ENCODE measurements at places on chromosomes 2 and 18. TPM values are rescaled to one million over a fixed set of nuclear protein-coding genes. Genes with fewer than 3 reads are reported as not detected.

Gene RIT2
- not detected for total RNA-seq

Gene KIF5C
- 26.8 TPM for total RNA-seq

Gene CERKL
- total RNA-seq = not detected

Gene STARD6
- total RNA-seq = not detected

Gene GALR1
- total RNA-seq = not detected

Gene VWC2L
- total RNA-seq = not detected

Gene PPP4R3B
- total RNA-seq = 53.4 TPM

Gene CACNB4
- total RNA-seq = 0.32 TPM

Gene KIAA2012
- not detected for total RNA-seq

Gene AQP12B
- total RNA-seq = not detected

Gene ANKRD62
- total RNA-seq = not detected

Gene MBP
- 60.0 TPM for total RNA-seq

Gene GULP1
- not detected for total RNA-seq

Data from activated naive CD4-positive, alpha-beta T cell treated with anti-CD3 and anti-CD28 coated beads, Interleukin-2, amount 50 U/mL, for 72 hours (primary cell).